Stimulated activated CD4-positive, alpha-beta T cell treated with anti-CD3 and anti-CD28 coated beads, Interleukin-15, amount 100 ng/mL, for 24 hours (primary cell): ENCODE measurements at places on chromosomes 2 and 18.

DNA sequence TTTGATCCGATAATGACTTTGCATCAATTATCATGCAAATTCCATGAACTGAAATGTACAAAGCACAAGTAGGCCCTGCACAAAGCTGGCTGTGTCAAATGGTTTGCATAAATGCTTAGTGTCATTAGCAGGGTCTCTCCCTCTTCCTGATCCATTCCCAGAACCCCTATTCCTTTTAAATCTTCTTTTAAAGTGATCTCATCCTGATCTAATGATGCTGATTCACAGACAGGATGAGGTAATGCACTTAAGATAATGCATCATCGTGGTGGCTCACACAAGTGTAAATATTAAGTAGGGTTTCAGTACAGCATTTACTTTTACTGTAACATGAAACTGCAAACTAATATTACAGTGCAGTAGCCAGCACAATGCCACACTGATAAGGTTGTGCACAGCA lies 304.8 kb upstream of the SOX11 start:
- DNase-seq = no peak

- peak; percentile 51 for DNase-seq
These were observed 6.3 kb upstream of the ADGRF3 start for GRCh38 chr2:26352892-26353291.

GRCh38 chr2:36857713-36858112 lies 108.6 kb downstream of the STRN start:
- no peak for DNase-seq

- no peak for DNase-seq
These were observed 54.5 kb downstream of the ZDBF2 start for GRCh38 chr2:206328974-206329373.

DNA sequence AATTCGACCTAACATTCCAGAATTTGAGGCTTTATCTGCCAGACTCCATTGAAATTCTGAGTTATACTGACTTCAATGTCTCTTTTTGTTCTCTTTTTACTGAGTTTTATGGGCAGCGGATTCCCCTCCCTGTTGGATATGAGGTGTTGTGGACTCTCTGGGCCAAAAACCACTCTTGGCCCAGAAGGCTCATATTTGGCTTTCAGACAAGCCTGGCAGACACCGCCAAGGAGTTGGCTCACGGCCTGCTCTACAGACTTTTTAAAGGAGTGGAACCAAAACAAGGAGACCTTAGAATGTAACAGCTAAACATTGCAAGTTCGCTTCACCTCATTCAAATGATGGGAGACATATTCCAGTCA lies 206.4 kb upstream of the NCKAP5 start:
- no peak for DNase-seq

GRCh38 chr2:238113611-238114010 lies 13.5 kb downstream of the ESPNL start:
- no peak for DNase-seq

GRCh38 chr2:206716623-206717022 lies 1.6 kb downstream of the DYTN start:
- no peak for DNase-seq

- no peak for DNase-seq
These were observed 63.4 kb upstream of the PEX13 start for GRCh38 chr2:60954139-60954538.

DNA sequence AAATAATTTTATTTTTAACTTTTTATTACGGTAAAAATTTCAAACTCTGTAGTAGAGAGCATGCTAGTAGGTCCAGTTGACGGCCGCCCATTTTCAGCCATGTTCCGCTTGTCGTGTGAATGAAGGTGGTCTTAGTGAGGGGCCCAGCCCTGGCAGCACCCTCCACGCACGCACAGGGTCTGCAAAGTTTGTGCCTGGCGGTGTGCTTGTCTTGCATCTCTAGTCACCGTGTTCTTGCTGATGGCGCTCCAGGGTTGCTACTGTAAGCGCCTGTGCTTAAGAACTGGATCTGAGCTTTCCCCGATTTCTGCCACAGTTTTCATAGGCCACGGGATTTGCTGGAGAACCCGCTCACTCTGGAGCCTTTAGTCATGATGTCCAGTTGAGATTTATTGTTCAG lies 28.9 kb downstream of the LDLRAD4 start:
- no peak for DNase-seq

DNA sequence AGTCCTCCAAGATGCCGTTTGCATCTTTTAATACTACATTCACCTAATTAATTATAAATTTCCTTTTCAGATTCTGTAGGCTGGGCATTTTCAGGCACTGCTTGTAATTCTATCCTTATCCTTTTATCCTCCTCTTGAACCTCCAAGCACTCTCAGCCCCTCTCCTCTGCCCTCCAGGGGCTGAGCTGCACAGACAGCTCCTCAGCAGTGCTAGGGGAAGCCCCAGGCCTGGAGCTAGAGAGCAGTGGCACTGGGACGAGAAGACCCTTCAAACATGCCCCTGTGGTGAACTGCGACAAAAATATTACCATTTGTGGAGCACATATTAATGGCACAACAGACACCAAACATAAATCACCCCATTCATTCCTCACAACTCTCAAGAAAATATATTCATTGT lies 32.9 kb downstream of the CFAP210 start:
- DNase-seq = no peak

GRCh38 chr18:63236406-63236805 lies 83.2 kb downstream of the BCL2 start:
- no peak for DNase-seq

DNA sequence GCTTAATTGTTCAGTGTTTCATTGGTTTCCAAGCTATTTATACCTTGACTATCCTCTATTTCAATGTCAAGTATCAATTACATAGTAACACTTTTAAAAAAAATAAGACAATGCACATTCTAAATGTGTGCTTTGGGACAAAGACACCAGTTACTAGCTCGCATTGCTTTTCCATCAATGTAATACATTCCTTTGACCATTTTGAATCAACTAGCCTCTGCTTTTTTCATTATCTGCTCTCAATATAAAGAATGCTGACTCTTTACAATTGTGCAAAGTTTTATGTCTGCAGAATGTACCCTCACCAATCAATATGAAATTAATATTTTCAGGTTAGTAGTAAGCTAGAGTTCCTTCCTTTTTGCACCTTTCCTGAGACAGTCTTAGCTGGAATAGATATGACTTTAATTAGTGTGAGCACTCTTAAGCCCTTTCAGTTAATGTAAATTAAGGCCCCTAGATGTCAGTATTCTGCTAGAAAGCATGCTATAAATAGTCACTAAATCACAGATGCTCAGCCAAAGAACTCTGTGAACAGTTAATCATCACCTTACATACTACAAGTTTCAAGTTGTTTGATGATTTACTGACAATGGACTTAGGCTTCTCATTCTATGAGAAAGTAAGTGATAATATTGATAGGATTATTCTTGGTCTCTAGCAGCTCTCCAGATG lies 413.6 kb downstream of the PTH2R start:
- DNase-seq = no peak

- DNase-seq = no peak
These were observed 30.4 kb upstream of the LAPTM4A start for GRCh38 chr2:20081841-20082240.

DNA sequence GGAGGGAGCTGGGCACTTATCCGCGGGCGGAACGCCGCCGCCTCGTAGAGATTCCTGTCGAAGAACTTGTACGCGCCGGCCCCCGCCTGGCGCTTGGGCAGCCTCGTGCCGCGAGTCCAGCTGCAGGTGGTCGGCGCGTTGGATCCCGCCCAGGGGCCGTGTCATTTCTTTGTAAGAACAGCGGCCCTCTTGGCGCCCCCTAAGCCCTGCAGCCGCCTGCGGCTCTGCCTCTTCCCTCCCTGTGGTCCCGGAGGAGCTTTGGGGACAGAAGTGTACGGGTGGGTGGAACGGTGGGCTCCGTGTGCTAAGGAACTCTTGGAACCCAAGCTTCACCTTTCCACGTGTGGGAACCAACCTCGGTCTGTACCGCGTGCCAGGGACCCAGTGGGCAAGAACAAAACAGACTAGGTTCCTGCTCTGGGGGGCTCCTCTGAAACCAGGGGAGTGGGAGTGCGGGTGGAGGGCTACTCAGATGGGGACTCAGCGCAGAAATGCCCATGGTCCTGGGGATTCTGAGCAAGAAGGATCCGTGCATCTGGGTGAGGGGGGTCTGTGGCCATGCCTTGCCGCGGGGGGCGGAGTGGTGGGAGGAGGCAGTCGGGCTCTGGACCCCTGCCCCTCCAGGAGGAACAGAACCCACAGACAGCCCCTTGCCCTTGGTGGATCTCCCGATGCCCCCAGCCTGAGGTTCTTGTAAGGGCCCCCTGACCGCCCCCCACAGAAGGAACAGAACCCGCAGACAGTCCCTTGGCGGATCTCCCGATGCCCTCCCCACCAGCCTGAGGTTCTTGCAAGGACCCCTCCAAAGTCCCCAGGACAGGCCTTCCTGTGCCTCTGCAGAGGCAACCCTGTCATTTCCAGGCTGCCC lies 1.5 kb downstream of the GPC1 start:
- DNase-seq = no peak

DNA sequence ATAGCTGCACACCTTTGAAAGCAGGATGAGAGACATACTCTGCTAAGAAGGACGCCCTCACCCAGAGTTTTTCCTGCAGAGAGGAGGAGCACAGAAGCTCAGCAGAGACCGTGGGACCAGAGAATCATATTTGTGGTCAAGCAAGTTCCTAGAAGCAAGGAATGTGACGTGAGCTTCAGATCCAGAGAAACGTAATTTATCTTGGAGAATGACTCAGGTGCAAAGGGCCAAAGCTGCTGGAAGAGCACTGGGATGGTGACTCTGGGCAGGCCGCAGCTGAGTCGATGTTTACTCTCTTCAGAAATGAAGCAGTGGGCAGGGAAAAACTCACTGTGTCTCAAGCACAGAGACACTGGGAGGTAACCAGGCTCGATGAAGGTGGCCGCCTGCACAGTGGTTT lies 50.1 kb upstream of the IGFBP2 start:
- DNase-seq = no peak

- DNase-seq = no peak
These were observed 184.0 kb upstream of the PID1 start for GRCh38 chr2:229454934-229455631.

DNA sequence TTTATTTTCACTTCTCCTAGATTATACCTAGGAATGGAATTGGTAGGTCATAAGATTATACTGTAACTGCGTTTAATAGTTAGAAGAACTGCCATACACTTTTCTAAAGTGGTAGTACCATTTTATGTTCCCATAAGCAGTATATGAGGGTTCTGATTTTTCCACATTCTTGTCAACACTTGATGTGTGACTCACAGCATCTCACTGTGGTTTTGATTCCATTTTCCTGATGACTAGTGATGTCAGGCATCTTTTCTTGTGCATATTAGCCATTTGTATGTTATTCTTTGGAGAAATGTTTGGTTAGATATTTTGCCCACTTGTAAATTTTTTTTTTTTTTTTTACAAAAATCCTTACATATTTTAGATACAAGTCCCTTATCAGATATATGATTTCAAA lies 2.3 kb downstream of the DCAF17 start:
- no peak for DNase-seq
